MV-4-11 (cell line): ENCODE measurements at places on chromosomes 1 and 21.

DNA sequence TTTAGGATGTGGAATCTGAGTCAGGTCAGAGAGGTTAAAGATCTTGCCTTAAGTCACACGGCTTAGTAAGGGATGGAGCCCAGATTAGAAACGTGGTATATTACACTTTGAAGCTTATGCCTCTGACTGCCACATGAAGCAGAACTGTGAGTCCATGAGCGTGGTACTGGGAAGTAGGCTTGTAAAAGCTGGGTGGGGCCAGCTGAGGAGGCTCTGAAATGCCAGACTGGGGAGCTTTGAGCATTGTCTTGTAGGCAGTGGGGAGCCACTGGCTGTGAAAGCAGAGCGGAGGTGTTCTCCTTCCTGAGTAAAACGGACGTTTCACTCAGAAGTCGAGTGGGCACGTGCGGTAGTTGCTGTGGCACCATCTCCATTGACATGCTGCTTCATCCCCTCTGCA, 72.6 kb upstream of the USP24 start:
- no peak for DNase-seq

GRCh38 chr1:46446646-46447498, 42.8 kb upstream of the DMBX1 start:
- DNase-seq: peak; percentile 61

GRCh38 chr1:239719642-239720258, 333.4 kb downstream of the CHRM3 start:
- DNase-seq: peak; percentile 86

- no peak for DNase-seq
Measured at GRCh38 chr1:154386643-154387352, 18.3 kb upstream of the IL6R start.
